GM12892 (cell line): ENCODE measurements at places on chromosomes 5 and 9.

DNA sequence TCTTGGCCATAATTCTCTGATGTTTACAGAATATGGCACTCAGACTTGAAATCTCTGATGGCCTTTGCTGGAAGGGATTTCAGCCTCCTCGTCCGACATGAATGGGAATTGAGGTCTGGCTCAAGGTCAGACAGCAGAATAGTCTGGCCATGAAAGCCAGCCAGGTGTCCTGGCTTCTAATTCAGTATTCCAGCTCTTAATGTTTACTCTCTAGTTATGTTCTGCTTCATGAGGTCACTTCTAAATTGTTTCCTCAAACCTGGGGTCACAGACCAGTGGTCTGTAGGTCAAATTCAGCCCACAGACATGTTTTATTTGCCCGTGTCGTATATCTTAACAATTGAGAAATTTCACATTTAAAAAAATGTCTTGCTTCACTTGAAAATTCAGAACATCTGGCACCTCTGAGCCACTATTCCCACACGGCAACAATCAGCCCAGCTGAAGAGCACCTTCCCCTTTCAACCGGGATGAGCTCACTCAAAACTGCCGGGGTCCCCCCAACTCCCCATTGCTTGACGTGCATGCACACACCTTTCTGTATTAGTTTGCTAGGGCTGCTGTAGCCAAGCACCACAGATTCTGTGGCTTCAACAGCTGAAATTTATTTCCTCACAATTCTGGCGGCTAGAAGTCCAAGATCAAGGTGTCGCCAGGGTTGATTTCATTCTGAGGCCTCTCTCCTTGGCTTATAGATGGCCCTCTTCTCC lies 243.5 kb downstream of the ENC1 start:
- no peak for DNase-seq

DNA sequence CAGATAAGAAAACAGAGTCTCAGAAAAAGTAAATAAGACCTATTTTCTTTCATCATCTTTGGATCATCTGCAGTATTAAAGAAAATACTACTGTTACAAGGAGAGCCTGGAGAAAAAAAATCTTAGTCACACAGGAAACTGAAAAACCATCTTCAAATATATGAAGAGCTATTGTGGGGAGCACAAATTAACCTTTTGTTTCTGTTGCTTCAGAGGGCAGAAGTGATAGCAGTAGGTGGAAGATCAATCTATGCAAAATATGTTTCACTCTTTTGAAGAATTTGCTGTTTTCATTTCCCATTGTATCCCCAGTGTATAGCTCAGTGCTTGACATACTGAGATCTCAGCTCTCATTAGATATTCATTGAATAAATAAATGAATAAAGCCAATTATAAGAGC lies 13.1 kb upstream of the CEMIP2 start:
- no peak for DNase-seq

DNA sequence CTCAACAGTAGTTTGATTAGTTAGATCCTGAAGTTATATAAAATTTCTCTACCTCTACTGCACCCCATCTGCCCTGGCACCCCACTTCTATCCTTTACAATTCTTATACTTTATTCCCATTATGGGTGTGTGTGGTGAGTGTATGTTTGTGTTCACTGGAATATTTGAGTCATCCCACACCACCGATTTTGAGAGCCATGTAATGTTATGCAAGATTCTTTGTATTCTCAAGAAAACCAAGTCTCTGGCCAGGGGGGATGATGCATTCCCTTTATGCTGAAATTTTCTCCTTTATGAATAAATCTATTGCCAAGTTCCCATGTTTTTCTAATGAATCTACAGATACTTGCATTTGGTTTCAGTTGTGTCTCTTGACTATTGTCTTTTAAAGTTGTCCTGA lies 266.8 kb downstream of the ARHGEF28 start:
- DNase-seq: no peak

- no peak for DNase-seq
Measured at GRCh38 chr9:6076851-6077250, 61.4 kb upstream of the RANBP6 start.

- DNase-seq: no peak
Measured at GRCh38 chr9:16602494-16602893, 268.0 kb downstream of the BNC2 start.

DNA sequence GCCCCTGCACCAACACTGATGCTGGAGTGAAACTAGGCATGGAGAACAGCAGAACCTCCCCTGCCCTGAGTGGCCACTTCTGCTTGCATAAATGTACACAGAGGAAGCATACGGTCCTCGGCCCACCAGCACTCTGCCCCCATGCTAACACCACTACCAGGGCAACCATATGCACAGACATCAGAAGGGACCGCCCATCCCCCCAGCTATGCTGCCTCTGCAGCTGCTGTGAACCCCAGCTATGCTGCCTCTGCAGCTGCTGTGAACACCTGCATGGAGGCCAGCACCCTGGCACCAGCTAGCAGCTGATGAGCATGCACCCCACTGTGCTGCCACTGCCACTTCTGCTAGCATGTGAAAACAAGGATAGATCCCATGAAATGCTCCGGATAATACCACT lies 250.3 kb downstream of the TUSC1 start:
- no peak for DNase-seq

GRCh38 chr9:6226696-6227095 lies 11.1 kb downstream of the IL33 start:
- no peak for DNase-seq

- DNase-seq: no peak
Measured at GRCh38 chr5:68456756-68457217, 241.2 kb downstream of the PIK3R1 start.

DNA sequence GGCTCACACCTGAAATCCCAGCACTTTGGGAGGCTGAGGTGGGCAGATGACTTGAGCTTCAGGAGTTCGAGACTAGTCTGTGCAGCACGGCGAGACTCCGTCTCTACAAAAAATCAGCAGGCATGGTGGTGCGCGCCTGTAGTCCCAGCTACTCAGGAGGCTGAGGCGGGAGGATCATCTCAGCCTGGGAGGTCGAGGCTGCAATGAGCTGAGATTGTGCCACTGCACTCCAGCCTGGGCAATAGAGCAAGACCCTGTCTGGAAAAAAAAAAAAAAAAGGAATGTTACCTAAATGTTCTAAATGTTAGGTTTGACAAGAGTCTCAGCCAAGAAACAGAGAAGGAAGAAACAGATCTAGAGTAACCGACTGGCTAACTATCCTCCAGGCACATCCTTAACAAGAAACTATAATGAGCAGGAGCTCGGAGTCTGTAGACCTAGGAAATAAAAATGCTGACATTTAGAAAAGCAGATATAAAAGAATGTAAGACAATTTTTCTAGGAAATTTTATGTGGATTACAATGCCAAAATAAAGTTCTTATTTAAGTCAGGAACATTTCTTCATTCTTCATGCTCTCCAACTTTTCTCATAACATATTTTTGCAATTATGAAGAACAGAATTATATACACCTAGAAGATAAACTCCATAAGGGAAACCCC lies 166.6 kb upstream of the TBCA start:
- no peak for DNase-seq

GRCh38 chr9:73839471-73839870 lies 657.7 kb upstream of the RORB start:
- no peak for DNase-seq
